ENCODE measurements at places on chromosomes 3 and 15.

DNA sequence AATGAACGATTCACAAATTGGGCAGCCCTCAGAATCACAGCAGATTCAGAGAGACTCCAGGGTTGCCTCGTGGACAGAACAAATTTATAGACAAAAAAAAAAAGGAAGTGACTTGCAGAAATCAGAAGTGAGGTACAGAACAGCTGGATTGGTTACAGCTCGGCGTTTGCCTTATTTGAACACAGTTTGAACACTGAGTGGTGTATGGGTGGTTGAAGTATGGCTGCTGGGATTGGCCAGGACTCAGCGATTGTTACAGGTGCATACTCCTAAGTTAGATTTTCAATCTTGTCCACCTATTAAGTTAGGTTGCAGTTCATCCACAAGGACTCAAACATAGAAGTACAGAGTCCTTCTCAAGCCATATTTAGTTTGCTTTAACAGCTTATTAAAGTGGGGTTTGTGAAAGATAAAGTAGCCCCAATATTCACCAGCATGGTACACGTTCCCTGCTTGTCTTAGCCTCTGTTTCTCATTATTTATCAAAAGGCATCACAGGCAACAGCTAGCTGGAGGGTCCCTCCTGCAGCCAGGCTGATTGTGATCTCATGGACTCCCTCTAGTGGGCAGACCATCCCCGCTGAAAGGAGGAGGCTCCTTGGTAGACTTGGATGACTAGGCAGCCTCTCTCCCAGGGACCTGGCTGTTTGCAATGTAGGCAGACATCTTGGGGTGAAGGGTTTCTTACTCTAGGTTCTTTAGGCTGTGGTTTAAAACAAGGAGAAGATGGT lies 17.6 kb upstream of the ALDH1L1 start:
- DNase-seq, result no peak

DNA sequence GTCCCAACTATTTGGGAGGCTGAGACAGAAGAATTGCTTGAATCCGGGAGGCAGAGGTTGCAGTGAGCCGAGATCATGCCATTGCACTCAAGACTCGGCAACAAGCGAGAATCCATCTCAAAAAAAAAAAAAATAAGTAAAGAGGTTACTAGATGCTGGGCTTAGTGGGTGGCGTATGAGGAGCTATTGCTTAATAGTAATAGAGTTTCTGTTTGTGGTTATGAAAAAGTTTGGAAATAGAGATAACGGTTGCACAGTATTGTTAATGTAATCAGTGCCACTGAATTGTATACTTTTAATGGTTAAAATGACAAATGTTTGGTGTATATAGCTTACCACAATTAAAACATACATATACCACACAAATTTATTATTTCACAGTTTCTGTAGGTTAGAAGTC lies 14.7 kb upstream of the HHATL start:
- no peak for DNase-seq

DNA sequence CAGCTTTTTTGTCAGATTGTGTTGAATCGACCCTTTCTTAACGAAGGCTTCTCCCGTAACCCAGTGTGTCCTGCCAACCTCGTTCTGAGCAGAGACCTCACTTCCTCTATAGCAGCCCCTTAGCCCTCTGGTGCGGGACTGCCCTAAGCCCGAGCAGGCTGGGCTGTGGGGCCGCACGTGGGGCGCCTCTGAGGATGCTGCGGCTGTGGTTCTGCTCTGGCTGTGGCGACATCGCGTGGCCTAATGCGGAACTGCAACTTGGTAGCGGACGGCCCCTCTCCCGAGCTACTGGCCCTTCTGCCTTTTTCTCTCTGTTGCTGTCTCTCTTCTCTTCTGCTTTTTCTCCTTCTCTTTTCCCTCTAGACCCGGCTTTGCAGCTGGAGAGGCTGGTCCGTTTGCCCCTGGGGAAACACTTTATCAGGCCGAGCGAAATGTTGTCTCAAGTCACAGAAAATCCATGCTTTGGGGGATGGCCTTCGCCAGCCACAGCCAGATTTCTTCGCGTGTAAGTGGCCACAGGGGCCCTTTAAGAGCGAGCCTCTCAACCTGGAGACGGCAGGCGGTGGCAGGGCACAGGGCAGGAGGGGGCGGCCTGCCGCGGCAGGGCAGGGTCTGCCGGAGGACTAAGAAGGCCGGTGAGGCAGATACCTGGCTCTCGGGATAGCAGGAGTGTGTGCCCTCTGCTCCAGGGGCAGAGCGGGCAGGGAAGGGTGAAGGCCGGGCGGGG lies 19.4 kb upstream of the KIF23 start:
- peak; percentile 69 for DNase-seq

DNA sequence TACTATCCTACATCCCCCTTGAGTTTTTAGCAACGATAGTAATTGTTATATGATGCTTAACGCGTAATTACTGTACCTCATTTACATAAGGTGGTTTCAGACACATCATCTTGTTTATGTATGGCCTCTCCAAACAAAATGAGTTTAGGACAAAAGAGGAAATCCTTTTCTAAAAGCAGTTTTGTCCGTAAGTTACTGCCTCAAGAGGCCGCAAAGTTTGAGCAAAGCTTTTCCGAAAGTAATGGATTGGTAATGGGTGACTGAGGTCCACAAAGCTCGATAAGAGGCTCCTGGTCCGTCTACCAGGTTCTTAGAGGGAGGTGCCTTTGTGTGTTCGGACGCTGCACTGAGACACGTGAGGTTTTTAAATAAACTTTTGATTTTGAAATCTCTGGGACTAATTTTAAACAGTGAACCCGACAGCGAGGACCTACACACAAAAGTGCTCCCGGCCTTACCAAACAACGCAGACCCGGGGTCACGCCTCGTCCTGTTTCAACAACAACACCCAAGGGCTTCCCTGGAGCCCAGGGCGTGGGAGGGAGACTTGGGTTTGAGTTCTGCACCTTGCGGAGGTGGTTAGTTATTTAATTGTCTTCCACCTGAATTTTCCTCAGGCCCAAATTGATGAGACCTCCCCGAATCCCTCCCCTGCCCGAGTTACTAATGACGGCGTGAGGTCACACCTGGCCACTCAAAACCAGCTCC lies 456 bp upstream of the C15orf61 start:
- DNase-seq, result no peak

DNA sequence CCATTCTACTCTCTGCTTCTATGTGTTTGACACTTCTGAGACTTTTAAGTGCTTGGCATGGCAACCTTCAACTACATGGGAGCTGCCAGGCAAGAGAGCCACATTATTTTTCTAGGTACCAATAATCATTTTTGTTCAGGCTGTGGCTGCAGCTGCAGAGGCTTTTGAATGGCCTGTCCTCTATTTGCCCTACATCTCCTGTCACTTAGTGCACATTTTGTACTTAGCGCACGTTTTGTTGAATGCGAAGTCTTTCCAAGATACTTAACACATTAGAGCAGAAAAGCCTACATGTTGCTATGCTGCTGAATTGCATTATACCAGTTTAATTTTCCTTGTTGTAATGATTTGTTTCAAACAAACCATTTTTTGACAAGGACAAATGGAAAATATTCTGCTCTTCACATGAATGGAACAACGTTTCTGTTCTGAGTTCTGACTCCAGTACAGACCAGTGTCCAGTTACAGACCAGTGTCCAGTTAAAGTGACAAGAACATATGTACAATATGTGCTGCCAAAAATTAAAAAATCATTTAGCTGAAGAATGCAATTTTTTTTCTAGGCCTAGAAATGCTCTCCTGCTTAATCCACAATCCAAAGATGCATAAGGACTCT lies 113.9 kb downstream of the ABI3BP start:
- no peak for DNase-seq

GRCh38 chr3:46489875-46490274 lies 7.9 kb upstream of the RTP3 start:
- no peak for DNase-seq

DNA sequence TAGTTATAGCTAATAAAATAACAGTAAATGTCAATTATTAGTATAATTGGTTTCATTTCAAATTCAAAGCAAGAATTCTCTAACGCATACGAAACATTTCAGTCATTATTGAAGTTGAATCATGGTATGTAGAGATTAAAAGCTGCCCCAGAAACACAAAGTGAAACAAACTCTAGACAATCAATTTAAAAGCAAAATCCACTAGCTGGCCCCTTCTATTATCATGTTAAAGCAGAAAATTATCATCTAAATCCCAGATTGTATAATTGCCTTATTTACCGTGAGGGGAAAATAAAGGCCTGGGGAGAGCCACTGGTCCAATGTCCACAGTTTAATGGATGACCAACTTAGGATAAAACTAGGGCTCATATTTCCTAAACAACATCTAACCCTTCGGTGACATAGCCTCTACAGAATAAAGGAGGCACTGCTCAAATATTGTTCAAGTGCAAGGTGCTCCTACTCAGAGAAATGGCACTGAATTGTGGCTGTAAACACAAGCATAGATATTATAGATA lies 110.9 kb upstream of the THRB start:
- DNase-seq, result no peak

DNA sequence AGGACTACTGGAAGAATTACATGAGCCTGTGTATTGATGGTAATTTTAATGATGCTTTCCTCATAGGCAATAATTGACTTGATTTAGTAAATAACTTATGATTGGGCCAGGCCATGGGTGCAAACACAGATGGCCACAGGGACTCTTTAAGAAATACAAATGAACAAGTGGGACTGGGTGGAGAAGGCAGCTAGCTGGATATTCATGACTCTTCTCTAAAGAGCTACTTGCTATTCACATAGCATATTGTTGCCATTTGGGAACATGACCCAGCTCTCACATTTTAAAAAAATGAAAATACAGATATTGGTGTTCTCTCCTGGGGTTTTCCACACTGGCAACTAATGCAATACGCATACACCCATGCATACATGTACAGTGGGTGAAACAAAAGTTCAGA lies 178.3 kb downstream of the PTPRG start:
- DNase-seq, result no peak

DNA sequence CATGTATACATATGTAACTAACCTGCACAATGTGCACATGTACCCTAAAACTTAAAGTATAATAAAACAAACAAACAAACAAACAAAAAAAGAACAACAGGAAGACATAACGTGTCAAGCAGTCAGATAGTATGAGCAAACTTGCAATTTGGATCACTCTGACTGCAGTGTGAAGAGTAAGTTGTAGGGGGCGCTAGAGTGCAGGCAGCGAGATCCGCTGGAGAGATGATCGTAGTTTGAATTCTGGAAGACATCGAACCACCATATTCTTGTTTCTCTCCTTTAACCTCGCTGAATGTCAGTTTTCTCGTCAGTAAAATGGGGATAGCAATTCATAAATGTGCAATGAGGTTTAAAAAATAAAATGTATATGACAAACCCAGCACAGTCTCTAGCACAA lies 165.2 kb upstream of the LMCD1 start:
- DNase-seq, result no peak

DNA sequence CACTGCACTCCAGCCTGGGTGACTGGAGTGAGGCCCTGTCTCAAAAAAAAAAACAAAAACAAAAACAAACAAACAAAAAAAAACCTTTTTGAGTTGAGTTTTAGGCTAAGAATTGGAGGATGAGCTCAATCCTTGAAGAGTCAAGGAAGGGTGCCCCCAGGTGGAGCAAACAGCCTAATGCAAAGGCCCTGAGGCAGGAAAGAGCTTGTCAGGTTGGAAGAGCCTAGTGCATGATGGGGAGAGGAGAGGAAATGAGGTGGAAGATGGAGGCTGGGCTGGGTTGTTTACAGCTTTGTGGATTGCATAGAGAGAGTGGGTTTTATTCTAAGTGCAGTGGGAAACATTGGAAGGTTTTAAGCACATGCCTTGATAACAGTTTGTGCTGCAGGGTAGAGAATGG lies 2.1 kb upstream of the SNX22 start:
- no peak for DNase-seq

DNA sequence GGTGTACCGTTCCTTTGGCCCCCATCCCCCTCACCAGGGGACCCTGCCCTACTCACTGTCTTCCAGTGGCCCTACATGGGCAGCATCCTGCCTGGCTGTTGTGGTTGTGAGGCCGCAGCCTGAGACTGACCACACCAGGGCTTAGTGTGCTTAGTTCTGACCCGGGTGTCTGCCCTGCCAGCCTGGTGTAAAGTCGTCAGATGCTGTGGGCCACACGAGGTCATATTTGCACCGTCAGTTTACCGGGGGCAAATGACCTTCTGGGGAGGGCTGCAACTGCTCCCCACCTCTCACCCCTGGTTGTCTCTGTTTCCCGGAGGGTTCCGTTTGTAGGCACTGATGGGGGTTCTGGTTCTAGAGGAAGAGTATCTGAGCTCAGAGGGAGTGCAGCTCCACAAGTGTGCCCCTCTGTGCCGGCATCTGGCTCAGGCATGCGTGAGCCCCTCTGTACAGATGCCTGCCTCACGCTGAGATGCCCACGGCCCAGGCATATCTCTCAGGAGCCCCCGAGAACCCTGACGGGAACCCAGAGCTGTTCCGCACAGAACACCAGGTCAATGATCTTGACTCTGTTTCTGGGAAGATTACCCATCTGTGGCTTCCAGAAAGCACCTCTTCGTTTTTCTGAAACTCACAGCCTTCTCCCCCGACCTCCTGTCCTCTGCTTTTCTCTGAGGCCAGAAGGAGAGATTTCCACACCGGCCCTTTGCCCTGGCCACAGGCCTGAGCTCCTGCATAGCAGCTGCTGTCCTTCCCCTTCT lies 19.2 kb downstream of the KLF13 start:
- DNase-seq, result no peak

DNA sequence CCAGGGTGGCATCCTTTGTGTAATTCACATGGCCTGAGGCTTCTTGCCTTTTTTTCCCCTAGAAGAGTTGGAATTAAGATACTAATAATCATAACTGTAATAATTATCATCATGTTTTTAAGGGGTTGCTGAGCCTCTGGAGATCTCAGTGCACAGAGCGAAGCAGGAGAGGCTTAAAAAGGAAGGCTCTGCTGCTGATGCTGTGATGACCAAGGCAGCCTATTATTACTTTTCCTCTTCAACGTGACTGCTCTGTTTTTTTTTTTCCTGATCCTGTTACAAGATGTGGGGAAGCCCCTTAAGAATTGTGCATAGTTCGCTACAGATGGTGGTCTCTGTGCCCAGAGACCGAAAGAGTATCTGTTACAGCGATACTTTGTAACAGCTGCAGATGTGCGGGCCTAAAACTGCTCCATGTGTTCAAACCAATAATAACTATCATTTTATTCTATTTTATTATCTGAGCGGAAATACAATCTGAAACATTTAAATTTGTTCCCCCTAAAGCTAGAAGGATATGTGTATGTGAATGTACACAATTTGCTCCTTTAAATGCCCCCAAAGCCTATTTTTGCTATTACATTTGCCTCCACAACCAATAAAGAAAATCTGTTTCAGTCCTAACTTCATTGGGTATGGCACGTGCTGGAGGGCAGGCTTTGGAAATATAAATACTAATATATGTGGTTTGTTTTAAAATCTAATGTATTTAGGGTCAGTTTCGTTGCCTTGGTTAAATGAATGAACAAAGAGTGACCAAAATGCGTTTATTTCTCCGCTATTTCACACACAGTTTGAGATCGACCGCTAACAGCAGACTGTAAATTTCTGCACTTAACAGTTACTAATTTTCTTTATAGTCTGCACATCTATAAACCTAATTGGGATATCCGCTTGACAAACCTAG lies 4.6 kb downstream of the SHOX2 start:
- no peak for DNase-seq

GRCh38 chr3:11564577-11565001 lies 79.1 kb downstream of the VGLL4 start:
- no peak for DNase-seq

- peak; percentile 66 for DNase-seq
Observed at GRCh38 chr3:196179380-196180308, 31.6 kb downstream of the ZDHHC19 start.

GRCh38 chr15:90820481-90820880 lies 47.9 kb upstream of the FURIN start:
- DNase-seq, result no peak

GRCh38 chr3:78995087-78995486 lies 772.7 kb downstream of the ROBO1 start:
- DNase-seq, result no peak

Measured in activated T-helper 9 cell treated with anti-CD3 and anti-CD28 coated beads, Interleukin-2, amount 50 U/mL, for 16 hours (primary cell).